Activated CD4-positive, alpha-beta memory T cell treated with anti-CD3 and anti-CD28 coated beads, Interleukin-2, amount 10 ng/mL, durations not matched to agents 7 days and 5 days (primary cell): ENCODE measurements at places on chromosomes 1 and 21.
A peak's percentile ranks its signal among the peaks of the same experiment; 100 is the strongest.

GRCh38 chr1:69994241-69994640, 211.1 kb downstream of the LRRC40 start:
- no peak for DNase-seq

DNA sequence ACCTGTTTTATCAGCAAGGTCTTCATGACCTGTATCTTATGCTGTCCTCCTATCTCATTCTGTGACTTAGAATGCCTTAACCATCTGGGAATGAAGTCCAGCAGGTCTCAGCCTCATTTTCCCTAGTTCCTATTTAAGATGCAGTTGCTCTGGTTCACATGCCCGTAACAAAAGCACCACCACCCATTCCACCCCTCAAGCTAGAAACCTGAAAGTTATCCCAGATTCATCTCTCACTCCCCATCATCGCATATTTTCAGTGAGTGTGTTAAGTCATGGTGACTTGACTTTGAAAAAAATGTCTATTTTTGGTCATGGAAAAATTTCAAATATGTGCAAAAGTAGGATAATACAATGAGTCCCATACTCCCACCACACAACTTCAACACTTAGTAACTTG, 11.7 kb downstream of the HMGN2 start:
- DNase-seq: no peak

DNA sequence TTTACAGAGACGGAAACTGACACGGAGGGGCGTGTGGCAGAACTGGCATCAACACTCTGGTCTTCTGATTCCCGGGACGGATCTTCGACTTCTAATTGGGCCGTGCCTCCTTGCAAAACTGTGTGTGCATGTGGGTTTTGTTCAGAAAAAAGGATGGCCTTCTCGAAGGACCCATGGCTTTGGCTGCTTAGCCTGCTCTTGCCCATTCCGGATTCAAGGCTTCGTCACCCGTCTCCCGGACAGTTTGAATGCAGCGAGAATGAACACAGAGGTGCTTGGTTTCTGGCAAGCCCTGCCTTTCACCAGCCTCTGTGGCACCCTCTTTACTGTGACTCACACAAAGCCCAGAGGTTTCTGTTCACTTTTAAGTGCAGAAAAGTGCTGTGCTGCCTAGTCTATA, 120.1 kb downstream of the PRDM2 start:
- DNase-seq: no peak

DNA sequence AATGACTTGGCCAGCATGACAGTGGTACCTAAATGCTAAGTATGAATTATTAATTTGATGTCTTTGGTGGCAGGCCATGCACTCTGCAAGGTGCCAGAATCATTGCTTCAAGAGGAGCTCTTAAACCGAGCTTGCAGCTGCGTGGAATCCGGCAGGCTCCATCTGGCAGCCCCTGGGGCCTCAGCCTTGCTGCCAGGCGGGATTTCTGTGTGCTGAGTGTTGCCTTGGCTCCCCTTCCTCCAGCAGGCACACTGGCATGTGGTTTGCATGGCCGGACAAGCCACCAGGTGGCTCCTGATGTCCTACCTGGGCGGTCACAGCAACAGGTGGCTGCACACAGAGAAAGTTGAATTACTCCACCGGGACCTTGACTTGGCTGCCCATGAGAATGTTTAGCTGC, 155.4 kb downstream of the URB2 start:
- DNase-seq: no peak

DNA sequence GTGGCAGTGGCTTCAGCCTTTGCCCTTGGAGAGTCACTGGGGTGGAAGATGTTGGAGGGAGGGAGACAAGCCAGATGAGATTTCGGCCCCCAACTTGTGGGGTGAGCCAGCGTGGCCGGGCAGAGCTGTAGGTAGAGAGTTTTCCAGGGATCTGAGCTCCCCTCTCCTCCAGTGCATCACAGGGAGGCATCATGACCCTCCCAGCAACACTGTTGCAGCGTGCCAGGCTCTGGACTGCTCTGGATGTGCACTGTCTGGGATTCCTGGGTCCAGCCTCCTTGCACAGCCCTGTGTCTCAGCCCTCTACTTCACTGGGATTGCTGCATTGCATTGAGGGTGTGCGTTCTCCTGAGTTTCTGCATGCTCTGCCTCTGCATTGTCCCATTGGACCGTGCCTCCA, 8.9 kb downstream of the PTPRU start:
- no peak for DNase-seq

DNA sequence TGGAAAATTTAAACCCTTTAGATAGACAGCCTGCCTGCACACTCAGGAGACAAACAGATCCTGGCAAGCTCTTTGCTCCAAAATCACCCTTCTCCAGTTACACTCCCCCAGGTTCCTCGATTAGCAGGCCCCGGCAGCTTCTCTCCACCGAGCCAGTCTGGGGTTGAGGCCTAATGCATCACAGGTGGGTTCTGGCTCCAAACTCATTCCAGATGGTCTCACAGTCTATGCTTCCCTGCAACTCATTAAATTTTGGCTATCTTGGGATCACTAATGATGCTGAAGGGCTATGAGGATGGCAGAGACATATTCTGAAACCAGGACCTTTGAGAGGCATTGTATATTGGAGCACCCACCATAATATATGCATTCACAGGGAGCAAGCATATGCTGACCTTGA, 559.8 kb upstream of the USP24 start:
- no peak for DNase-seq

DNA sequence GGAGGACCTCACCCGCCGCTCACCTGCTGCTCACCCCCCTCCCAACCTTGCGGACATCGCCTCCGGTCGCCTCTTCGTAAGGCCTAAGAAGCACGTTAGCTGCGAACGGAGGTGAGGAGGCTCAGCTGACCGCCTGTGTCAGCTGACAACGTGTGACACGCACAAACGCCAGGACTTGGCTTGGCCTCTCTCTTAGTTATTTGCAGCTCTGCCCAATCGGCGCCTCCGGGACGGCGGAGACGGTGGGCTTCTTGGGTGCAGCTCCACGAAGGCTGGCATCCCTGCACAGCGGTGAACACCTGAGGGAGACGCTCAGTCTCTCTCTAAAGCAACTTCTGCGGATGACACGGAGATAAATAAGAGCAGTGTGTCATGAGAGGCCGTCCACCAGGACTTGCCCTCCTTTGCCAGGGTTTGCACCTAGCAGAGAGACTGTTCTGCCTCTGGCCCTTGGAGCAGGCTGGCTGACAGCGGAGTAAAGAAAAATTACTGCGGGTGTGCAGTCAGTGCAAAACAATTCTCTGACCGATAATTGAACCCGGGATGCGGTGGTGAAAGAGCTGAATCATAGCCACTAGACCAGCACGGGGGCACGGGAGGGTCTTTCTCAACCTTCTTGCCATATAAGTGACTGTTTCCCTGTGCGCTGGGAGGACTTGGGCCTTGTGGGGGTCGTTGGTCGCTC, 318.9 kb downstream of the FAM72C start:
- DNase-seq: no peak

DNA sequence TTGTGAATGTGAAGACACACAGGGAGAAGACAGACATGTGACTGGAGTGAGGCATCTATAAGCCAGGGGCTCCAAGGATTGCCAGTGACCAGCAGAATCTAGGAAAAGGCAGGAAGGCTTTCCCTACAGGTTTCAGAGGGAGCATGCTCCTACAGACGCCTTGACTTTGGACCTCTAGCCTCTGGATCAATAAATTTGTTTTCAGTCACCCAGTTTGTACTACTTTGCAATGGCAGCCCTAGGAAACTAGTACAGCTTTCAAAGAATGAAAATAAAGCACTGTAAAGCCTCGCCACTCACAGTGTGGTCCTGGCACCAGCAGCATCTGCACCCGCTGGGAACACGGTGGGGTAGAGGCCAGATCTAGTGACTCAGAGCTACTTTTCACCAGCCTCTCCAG, 510.0 kb downstream of the LTN1 start:
- DNase-seq: no peak

- no peak for DNase-seq
Measured at GRCh38 chr1:201573923-201574322, 35.0 kb downstream of the NAV1 start.

- no peak for DNase-seq
Measured at GRCh38 chr1:10651389-10651766, 145.1 kb downstream of the CASZ1 start.

DNA sequence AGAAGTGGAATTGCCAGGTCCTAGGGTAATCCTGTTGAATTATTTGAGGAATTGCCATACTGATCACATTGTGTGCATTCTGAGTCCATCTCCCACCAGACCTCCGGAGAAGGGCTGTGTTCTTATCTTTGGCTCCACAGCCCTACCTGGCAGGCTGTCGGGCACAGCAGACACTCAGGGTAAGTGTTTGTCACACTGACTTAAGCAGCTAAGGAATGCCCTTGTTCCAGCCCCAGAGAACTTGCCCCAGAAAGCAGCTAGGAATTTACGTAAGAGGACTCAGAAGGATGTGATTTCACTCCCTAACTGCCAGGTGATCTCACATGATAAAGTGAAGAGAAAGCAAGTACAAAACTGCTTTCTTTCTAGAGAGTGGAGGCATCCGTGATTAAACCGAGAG, 21.0 kb downstream of the VASH2 start:
- DNase-seq: no peak

GRCh38 chr1:72182859-72183258, 99.5 kb downstream of the NEGR1 start:
- no peak for DNase-seq

DNA sequence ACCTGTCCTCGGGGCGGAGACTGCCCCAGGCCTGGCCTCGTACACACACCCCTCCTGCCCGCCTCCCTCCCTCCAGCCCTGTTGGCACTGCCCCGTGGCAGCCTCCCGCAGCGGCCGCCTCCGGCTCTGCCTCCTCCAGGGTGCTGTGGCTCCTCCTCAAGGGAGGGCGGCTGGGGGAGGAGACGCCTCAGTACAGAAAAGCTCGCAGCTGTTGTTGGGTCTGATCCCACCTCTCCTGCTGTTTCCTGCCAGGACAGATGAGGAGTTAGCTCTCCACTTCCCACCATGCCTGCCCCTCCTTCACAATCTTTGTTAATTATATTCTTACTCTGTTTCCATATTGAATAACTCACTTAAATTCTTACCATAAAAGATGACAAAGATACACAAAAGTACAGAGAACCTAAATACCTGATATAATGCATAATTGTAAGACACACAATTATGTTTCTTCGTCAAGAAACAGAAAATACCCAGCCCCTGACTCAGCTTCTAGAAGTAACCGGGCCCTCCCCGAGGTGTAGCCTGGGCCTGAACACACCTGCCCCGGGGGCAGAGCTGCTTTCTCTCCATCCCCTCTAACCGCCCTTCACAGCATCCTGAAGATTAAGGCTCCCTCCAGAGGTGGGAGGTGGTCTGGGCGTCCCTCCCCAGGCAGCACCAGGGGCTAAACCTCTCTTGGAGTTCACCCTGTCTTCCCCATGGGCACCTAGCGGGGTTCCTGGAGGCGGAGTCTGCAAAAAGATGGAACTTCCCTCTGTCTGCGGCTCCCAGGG, 30.6 kb upstream of the COL6A1 start:
- no peak for DNase-seq

GRCh38 chr1:61452176-61453035, 272.5 kb downstream of the TM2D1 start:
- DNase-seq: no peak

- no peak for DNase-seq
Measured at GRCh38 chr1:25126562-25126961, 105.7 kb downstream of the SYF2 start.

DNA sequence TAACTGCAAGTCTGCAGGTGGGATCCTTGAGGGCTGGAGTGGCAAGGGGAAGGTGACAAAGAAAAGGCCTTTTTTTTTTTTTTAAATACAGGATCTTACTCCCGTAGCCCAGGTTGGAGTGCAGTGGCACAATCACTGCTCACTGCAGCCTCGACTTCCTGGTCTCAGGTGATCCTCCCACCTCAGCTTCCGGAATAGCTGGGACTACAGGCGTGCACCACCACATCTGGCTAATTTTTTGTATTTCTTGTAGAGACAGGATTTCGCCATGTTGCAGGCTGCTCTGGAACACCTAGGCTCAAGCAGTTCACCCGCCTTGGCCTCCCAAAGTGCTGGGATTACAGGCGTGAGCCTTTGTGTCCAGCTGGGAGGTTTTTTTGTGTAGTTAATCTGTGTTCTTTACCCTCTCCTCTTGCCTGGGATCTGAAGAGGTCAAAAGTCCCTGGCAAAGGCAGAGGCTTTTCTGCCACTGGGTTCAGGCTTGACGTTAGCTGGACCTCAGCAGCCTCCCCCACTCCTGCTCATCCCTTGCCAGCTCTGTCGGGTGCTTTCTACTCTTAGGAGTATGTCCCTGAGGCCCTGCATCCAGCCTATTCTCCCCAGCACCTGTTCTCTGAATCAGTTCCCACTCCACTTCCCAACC, 5.2 kb downstream of the IL6R start:
- peak; percentile 28 for DNase-seq

DNA sequence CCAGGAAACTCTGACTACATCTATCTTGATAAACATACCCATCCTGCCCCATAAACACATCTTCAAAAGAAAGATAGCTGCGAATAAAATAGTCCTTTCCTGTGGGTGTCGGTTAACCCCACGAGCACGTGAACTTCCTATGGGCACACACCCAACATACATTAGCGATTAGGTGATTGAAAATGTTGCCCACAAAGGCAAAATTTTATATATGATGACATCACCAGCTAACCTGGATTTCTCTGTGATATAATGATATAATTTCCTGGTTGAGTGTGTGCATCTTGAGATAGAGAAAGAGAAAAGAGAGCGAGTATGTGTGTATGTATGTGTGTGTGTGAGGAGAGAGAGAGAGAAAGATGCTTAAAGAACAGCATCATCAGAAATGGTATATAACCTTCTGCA, 296.1 kb downstream of the PTPRC start:
- peak; percentile 83 for DNase-seq

GRCh38 chr1:204711947-204712701, 26.6 kb upstream of the LRRN2 start:
- no peak for DNase-seq

GRCh38 chr1:211708006-211708405, 32.6 kb upstream of the NEK2 start:
- no peak for DNase-seq

DNA sequence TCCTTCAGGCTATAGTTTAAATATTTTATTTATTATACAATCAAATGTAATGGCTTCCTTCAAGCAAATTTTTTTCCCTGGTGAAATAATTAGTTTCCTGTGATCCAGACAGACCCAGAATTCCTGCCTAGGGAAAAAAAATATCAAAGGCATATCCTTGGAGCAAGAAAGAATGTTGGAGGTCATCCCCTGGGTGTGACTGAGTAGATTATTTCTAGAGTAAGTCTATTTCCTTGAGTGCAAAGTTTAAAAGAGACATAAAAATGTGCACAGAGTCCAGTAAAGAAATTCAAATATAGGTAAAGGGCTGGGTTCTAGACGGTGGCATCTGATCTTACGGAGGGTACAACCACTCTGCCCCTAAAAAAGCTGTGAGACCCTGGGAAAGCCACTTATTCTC, 32.2 kb upstream of the SAMD13 start:
- no peak for DNase-seq
